ENCODE measurements at places on chromosomes 7 and 10.

- no peak for DNase-seq
Observed at GRCh38 chr7:2633538-2634266, 1.9 kb downstream of the TTYH3 start.

DNA sequence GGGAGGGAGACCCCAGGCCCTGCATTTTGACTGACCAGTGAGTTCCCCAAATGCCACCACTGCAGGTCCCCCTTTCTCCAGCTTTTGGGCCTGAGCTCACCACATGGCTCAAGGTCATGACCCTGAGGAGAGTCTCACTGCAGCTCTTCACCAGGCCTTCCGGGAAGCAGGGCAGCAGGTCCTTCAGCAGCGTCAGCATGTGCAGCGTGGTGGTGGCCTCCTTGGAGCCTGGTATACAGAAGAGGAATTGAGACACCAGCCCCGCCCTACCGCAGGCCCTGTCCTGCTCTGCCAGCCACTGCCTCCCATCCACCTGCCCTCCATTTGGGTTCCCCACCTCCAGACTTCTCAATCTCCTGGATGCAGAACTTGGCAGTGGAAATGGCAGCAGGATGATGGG lies 13.0 kb downstream of the RRP12 start:
- no peak for DNase-seq

- no peak for DNase-seq
Observed at GRCh38 chr10:48773580-48773979, 88.9 kb downstream of the WDFY4 start.

DNA sequence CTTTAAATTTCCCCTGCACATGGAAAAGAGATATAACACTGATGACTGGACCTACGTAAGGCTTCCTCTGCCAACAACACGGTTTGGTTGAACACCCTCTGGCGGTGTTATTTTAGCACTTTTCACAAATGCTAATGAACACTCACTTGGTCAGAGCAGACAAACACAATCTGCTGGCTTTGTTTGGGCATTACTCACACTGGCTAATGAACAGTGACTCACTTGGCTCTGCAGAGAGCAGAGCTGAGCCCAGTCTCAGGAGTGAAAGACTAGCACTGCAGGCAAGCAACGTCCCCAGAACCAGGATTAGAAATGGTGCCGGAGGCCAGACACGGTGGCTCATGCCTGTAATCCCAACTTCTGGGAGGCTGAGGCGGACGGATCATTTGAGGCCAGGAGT lies 430.8 kb downstream of the PLXNA4 start:
- DNase-seq, result no peak

GRCh38 chr7:2729893-2730716 lies 42.1 kb downstream of the AMZ1 start:
- no peak for DNase-seq

GRCh38 chr7:39102234-39102633 lies 124.5 kb downstream of the POU6F2 start:
- no peak for DNase-seq

DNA sequence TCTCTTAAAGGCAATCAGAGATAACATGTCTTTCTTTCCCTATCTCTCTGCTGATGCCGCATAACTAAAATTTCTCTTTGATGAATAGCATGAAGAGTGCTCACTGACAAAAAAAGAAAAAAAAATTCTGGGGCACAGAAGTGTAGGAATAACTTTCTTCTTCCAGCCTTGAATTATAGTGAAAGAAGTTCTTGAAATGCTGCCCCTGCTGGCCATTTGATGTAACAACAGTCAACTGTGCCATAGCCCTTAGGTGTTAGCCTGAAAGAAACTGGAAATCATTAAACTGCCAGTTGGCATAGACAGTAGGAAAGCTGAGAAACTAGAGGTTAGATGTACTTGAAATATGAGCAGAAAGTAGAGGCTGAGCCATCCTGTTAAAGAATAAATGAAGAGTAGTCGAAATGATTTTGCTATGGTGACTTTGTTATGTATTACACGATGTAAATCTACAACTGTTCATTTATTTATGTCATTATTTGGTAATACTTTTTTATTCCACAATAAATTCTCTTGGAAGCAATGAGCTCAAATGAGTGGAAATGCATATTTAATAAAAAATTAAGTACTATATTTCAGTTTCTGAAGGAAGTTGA lies 48.3 kb upstream of the FAM171A1 start:
- no peak for DNase-seq

- no peak for DNase-seq
Observed at GRCh38 chr10:19046679-19047078, 1.9 kb upstream of the MALRD1 start.

DNA sequence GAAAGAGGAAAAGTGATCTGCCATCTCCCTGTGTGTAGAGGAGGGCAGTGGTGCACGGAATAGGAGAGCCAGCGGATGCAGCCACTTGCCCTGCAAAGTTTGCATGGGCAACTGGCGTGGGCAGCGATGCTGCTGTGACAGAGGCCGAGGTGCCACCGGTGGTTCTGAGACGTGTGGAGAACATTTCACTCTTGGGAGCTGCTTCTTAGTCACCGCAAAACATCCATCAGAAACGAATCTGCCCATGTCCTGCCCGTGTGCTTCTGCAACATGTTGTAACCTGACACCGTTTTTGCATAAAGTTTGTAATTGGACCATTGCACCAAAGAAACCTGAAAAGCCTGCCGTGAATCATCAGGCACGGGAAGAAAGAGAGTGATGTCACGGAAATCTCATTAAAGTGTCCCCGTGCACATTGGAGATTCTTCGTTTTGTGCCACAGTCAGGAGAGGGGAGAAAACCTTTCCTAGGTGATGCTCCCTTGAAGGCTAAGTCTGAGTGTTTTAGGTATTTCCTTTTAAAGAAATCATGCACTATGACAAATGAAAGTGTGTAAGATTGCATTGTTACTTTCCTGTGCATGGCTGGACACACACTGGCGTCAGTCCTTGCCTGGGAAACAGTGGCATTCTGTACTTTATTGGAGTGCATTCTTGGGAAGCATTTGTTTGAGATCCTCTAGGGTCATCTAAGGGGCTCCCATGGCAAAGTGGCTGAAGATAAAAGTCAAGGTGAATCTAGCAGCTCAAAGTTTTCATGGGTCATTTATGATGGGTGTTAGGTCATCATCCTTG lies 302.6 kb downstream of the KLF6 start:
- peak; percentile 38 for DNase-seq

DNA sequence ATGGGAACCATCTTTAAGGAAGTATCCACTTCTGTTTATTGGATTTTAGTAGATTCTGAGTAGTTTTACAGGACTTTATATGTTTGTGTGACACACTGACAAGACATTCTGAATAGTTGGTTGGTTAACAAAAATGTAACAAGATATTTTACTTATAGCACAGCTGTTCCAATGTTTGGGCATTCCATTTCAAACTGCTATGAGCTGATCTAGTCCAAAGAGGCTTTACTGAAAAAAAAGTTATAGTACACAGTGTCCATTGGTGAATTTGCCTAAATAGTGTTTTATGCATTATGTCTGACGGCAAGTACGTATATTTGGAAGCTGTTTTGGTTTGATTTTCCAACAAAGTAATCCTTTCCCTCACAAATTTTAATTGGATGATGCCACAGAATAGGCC lies 99.1 kb downstream of the SAMD9 start:
- no peak for DNase-seq

DNA sequence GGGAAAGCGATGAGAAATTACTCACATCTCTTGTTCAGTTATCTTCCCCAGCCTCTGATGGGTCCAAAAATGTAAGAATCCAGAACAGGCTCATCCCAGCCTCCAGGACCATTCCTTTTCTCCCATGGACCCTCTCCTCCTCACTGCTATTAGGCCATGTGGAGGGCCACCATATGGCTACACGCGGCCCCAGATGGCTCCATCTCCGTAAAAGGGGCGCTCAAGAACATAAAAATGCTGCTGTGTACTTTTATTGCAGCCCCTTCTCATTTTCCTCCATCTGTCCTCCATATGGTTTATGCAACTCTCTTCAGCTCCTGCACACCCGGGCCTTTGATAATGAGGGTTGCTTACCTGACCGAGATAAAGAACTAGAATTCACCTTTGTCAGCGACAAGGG lies 166.2 kb downstream of the RAPGEF5 start:
- no peak for DNase-seq

GRCh38 chr10:130244031-130244927 lies 108.1 kb downstream of the GLRX3 start:
- no peak for DNase-seq

DNA sequence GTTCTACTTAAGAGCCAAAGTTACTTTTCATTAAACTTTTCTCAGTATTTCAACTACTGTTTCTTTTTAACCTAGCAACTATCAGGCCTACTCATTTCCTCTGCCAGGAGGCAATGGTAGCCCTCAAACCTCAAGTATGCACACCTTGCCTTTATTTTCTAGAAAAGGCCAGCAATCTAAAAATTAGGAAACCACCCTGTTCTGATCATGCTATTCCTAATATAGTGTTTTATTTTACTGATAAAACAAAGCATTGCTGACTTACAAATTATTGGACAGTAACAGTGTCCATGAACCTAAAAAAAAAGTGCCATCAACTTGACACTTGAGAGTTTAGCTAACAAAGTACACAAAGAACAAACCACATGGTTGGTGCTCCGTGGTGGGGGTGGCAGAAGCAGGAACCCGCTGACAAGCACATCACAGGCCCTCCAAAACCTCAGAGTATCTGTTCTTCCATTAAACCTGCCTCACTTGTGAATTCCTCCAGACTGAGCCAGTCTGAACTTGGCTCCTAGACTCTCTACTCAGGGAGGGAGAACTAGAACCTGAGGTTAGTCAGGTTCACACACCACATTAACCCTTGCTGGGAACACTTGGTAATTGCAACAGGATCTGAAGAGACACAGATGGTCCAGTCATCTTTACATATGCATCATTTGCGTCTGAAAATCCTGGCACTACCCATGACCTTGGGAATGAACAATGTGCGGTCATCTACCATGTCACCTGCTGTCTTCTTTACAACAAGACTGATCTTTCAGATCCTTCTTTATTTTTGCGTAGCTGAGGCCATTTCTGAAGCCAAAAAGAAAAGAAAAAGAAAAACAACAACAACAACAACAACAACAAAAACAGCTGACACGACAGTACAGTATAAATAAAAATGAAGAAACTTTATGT lies 31.9 kb downstream of the PIP4K2A start:
- DNase-seq, result no peak

- no peak for DNase-seq
Observed at GRCh38 chr7:106394526-106394925, 109.7 kb upstream of the NAMPT start.

DNA sequence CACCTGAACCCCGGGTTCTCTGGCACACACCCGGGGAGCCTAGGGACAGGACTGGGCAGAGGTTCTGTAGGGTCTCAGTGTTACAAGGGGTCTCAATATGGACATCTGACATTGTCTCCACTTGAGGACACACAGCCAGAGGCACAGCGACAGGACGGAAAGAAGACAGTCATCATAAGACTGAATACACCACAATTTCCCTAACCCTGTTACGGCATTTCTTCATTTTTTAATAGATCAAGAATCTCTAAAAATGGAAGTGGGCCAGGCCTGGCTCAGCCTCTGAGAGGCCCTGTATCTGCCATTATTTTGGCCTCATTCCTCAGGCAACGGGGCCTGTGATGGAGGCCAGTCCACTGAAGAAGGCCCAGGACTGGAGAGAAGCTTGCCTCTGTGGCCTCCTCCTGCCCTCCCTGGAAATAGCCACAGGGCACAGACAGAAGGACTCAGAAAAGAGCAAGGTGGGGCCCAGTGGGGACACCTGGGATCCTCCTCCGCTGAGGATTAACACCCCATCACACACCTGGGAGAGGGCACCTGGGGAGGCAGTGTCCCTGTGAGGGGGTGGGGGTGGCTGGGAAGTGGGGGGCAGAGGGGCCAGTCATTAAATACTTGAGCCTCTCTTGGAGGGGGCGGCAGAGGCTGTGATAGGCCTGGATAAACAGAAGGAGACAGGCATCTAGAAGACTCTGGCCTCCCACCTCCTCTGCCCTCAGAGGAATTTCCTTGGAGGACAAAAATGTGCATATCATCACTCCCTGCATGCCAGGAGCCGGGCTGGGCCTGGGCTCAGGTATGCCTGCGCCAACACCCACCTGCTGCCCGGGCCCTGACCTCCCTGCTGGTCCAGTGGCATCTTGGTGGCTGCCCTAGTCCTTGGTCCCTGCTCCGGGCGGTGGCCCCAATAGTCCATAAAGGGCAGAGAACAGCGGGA lies 8.0 kb downstream of the SPOCK2 start:
- no peak for DNase-seq
